ENCODE measurements at places on chromosomes 3 and 15.

DNA sequence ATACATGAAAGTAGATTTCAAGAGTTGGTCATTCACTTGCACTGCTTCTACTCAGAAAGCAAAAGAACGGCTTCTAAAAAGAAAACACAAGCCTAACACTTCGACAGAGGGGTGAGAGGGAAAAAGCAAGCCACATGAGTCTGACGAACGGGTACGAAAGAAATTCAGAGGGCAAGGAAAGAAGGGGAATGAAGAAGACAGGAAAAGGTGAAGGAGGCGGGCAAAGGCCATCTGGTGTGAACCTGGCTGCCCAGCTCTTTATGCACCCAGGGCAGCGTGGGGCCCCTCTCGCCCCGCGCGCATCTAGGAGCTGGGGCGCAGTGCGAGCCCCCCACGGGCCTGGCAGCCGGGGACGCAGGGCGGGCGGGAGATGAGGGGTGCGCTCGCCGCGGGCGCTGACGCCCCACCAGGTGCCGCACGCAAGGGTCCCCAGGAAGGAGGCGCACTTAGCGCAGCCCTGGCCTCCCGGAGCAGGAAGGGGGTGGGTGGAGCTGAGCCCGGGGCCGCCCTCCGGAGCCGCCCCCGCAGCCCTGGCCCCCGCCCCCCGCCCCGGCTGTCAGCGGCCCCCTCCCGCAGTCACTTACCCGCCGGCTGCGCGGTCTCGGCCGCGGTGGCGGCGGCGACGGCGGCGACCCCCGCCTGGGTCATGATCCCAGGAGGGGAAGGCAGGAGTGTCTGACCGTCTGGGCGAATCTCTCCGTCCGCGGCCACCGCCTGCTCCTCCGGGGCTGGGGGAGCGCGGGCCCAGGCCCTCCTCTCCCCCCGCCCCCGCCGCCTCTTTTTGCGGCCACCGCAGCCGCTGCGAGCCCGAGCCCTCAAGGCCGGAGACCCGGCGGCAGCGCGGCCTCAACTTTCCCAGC is at the start of gene USF3:
TSS of gene USF3 (minus strand) at position 857 of the 860 bp plus-strand sequence. CDS start 21,764 bp downstream, outside the sequence.
- DNase-seq, result peak; percentile 91

DNA sequence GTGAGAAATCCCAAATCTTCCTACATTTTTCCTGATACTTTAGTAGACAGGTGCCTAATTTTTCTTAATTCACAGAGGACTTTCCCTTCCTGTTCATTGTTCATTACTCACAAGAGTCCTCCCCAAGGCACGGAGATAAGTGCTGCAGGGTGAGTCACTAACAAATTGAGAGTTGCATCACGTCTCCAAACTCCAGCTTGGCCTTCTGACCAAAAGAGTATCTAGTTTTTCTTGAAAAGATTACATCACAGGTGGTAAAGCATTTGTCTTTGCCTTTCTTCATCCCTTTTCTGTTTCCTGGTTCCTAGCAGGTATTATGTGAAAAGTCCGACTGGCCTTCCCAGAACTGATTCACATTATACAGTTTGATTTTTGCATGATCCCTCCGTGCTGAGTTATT is 24.9 kb upstream of the RASGRP1 start:
- DNase-seq, result peak; percentile 48

GRCh38 chr15:65333148-65333820 is 28.8 kb downstream of the RNU5B-1 start:
- no peak for DNase-seq

DNA sequence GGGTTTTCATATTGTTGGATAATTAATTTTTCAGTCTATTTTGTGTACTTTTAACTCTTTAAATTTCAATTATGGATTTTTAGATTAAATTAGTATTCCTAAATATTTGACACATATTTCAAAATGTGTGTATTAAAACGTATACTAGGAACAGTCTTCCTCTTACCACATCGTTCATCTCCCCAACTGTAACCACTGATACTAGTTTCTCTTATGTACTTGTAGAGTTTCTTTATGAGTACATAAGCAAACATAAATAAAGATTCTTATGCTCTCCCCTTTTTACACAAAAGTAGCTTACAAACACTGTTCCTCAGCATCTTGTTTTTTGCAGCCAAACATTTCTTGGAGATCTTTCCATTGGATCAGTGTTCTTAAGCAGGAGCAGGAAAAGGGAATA is 45.9 kb downstream of the CMSS1 start:
- DNase-seq, result no peak

DNA sequence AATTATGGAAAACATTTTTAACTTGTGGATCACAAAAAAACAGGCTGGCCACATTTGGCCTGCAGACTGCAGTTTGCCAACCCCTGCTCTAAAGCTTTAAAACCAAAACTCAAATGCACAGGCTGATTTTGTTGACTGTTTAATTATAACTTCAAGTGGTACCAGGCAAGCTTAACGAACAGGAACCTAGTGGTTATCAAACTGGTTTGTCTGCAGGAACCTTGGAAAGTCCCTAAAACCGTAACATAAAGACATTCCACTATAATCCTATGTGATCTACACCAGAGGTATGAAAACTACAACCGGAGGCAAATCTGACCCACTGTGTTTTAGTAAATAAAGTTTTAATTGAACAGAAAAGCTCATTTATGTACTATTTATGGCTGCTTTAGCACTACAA is 52.4 kb downstream of the TBL1XR1 start:
- DNase-seq, result no peak

GRCh38 chr15:93249623-93250022 is 160.6 kb upstream of the RGMA start:
- DNase-seq, result no peak

- DNase-seq, result peak; percentile 47
Measured at GRCh38 chr15:92930776-92931175, 30.7 kb downstream of the CHD2 start.

GRCh38 chr3:45936261-45936660 is 7.0 kb upstream of the CXCR6 start:
- no peak for DNase-seq

- DNase-seq, result no peak
Measured at GRCh38 chr3:65662095-65662494, 376.6 kb downstream of the MAGI1 start.

- no peak for DNase-seq
Measured at GRCh38 chr3:48418140-48418539, 11.7 kb downstream of the PLXNB1 start.

DNA sequence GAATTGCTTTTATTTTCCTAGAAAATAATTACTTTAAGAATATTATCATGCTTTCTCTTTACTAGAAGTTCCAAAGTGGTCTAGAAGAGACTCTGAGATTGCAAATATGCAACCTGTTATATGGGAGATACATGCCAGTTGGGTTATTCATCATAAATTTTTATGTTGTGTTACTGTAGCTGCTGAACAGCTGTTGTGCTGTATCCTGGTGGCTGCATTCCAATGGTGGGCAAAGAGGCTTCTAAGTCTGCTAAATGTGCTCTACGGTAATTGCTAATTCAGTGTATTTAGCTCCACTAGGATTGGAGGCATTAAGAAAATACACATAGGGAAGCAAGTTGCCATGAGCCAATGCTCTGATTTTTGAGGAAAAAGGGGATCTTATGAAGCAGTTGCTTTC is 409.0 kb downstream of the TUSC7 start:
- DNase-seq, result no peak

GRCh38 chr15:60682615-60683014 is 203.7 kb upstream of the ICE2 start:
- DNase-seq, result no peak

- no peak for DNase-seq
Measured at GRCh38 chr15:83971992-83972391, 263.6 kb upstream of the GOLGA6L4 start.

All from AG08396 (cell line).